NCI-H774 (cell line): ENCODE measurements at places on chromosomes 4 and X.

- no peak for DNase-seq
These were observed 41.0 kb downstream of the FNIP2 start for GRCh38 chr4:158809611-158810486.

GRCh38 chr4:515251-515650 is 16.2 kb downstream of the PIGG start:
- DNase-seq: no peak

DNA sequence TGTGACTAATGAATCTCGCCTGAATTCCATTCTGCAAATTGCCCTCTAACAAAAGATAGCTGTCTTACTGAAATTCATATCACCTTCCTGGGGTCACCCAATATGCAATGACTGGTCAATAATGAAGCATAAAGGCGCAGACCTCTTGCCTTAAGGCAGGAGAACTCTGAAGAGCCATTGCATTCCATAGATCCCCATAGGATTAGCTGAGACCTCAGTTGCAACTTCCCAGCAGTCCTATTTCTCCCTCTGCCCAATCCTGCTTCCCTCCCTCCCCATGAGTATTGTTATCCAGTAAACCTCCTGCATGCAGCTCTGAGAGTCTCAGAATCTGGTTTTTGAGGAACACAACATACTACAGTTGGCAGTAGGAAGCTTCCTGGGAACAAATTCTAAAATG is 396.5 kb downstream of the DCAF12L2 start:
- no peak for DNase-seq

DNA sequence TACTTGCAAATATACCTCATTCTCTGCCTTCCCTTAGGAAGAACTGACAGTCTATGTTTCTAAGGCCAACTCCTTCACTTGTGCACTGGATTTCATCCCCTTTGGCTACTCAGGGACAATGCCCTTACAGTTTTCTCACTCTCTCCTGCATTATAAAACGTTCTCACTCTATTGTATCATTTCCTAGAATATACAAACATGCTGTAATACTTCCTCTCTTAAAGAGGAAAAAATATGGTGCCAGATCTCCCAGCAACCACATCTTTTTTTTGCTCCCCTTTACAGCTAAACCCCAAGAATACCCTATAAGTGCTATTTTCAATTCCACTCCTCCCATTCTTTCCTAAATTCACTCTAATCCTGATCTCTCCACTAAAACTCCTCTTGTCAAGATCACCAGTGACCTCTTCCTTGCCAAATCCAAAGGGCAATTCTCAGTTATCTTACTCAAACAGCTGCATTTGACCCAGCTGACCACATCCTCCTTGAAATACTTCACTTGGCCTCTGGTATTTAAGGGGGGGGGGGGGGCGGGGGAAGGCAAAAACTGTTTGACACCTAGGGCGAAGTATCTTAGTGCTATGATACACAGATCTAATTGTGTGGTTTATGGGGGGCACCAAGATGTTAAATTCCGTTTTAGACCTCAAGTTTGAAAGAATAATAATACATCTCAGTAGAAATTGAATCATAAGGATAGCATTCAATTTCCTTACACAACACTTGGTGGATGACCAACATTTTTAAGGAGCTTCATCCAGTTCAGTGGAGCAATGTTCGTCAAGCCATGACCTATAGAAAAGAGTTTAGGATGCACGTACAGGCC is 1.6 kb downstream of the RCHY1 start:
- no peak for DNase-seq

GRCh38 chrX:150696331-150696730 is 3.1 kb downstream of the MTMR1 start:
- DNase-seq: no peak

DNA sequence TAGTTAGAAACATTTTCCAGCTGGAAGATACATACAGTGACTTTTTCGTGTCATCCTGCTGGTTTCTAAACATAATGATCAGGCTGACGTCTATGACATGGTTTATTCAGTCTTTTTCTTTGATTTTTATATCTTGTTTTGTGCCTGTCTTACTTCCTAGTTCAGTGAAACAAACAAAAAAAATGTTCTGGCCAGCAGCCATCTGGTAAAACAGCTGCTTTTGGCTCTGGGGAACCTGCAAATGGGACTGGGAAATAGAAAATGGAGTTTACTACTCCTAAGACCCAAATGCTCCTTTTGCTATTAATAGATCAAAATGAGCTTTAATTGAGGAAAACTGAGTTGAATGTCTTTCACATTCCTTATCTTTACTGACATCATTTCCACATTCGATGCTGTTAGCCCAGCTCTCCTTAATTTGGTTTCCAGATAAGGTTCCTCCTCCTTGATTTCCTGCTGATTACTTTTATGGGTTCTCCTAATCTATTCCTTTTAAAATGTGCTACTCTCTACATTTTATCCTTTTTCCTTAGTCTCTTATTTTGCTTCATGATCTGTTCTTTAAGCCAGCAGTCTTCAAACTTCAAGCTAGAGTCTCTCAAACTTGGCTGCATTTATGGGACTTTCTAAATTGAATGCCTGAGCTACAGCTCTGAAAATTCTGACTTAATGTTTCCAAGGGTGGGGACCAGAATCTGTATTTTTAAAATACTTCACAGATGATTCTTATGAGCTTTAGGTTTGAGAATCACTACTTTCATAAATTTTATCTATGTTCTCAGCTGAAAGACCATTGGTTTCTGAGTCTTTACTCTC is 499.5 kb downstream of the ANKRD50 start:
- DNase-seq: no peak

DNA sequence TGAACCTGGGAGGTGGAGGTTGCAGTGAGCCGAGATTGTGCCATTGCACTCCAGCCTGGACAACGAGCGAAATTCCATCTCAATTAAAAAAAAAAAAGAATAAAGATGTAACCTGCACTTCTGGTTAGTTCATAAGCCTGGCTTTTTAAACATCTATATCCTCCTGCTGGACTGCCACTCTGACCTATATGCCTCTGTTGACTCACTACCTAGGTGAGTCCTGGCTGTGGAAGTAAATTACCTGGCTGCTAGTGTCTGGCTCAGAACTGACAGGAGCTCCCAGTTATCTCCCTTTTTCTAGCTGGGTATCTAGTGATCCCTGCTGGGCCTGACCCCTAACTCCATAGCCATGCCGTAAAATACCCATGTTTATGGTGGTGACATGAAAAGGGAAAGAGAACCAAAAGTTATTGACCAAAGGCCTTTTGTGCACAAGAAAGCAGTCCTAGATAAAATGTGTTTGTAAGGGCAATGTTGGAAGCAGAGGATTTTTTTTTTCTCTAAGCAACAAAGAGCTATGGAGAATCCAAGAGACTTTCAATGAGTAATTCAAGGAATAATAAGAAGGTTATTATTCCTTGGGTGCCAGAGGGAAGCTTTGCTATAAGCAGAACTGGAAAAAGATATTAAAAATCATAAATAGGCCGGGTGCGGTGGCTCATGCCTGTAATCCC is 10.4 kb upstream of the G3BP2 start:
- DNase-seq: no peak

GRCh38 chrX:39643550-39643949 is 454.2 kb downstream of the BCOR start:
- no peak for DNase-seq

DNA sequence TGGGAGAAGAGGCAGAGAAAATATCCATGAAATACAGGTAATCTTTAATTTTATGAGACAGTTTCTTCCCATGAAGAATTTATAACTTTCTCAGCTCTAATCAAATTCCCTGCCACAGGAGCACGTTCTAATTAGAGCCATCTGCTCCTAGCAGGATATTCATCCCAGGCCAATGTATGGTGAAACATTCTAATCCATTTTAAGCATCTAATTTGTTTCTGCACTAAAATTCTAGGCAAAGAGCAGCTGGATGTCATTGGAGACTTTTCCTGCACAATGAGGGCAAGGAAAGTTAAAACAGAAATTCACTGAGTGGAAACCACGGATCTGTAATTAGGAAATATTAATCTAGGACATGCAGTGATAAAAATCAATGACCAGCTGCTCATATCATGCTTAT is 107.7 kb upstream of the ZFP42 start:
- no peak for DNase-seq

DNA sequence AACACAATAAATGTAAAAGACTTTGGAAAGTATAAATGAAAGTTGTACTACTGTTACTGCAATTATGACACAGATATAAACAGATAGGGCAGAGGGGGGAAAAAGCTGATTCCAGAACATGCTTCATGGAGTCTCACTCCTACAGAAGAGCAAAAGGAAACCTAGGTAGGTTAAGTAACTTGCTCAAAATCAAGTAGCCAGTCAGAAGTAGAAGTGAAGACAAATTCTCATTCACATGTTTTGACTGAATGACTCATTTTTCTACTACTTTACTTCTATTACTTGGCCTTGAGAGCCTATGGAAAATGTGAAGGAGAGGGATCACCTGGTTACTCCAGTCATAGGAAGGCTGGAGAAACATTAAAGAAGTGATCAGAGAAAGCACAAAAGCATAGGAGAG is 23.6 kb upstream of the RASGEF1B start:
- no peak for DNase-seq

- DNase-seq: no peak
These were observed 37.9 kb upstream of the RAP2C start for GRCh38 chrX:132257116-132257515.

- DNase-seq: no peak
These were observed at the start of gene HGFAC for GRCh38 chr4:3441501-3442459. HGFAC (plus strand) TSS chr4:3441968; CDS start chr4:3442002, 34 bp downstream.

GRCh38 chr4:6730603-6731317 is 14.8 kb downstream of the BLOC1S4 start:
- no peak for DNase-seq

DNA sequence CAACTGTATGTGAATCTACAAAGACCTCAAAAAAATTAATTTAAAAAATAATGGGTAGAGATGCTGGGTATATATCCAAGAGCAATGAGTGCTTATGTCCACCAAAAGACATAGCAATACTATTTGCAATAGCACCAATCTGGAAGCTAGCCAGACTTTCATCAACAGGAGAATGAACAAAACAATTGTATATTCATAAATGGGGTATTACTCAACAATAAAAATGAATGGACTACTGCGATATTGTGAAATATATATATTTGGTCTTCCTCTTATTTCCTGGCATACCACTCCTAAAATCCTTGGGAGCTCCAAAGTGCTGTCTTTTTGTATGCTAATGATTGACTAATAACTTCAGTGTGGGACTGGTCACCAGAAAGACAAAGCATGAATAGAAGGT is 77.5 kb downstream of the MSN start:
- no peak for DNase-seq
